ENCODE measurements at places on chromosomes 12 and 14.

DNA sequence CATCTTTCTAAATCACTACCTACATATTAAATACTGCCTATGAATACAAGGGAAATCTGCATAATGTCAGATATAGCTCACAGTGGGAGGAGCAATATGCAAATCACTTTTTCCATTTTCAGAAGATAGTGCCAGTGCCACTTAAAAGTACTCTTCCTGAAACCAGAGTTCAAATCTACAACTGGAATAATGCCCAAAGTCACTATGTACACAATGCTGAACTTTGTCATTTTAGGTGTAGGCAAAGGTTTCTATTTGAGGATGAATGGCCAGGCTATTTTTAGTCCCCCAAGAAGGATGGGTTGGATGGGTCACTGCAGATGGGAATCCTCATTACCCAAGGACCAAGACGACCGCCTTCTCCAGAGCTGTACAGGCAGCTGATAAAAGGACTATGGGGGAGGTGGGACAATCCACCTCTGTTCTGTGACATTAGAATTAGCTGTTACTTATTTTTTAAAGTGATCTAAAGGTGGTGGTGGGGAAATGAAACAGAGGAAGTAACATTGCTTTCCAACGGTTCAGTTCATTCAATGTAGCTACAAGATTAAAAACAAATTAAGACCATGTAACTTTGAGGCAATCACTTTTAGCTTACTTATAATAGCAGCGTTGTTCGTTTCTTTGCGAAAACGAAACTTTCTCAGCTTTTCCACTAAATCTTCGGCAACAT lies 5.6 kb downstream of the GMFB start:
- DNase-seq = peak; percentile 15

DNA sequence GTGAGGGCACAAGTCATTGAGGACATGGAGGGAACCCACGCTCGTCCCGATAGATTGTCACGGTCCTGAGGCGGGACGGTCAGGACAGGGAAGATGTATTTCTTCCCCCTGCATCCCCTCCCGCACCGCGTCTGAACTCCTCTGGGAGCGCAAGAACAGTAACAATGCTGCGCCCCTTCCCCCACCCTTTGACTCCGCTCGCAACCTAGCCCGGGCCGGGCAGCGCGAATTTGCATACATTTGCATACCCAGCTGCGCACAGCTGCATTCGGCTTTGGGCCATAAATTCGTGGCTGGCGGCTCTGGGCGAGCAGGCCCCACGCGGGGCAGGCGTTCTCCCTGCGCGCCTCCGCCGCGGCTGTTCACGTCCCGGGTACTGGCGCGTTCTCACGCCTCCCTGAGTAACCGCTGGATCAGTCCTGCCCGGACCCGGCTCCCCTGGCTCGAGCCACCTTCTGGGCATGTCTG lies 29.0 kb upstream of the SMUG1 start:
- peak; percentile 83 for DNase-seq

GRCh38 chr12:12790956-12791355 lies 5.5 kb downstream of the APOLD1 start:
- no peak for DNase-seq

- DNase-seq = peak; percentile 92
Measured at GRCh38 chr14:73851567-73852382, at the start of gene PTGR2. TSS of gene PTGR2 (plus strand) at chr14:73851831. CDS start at chr14:73858863, 7,032 bp downstream.

DNA sequence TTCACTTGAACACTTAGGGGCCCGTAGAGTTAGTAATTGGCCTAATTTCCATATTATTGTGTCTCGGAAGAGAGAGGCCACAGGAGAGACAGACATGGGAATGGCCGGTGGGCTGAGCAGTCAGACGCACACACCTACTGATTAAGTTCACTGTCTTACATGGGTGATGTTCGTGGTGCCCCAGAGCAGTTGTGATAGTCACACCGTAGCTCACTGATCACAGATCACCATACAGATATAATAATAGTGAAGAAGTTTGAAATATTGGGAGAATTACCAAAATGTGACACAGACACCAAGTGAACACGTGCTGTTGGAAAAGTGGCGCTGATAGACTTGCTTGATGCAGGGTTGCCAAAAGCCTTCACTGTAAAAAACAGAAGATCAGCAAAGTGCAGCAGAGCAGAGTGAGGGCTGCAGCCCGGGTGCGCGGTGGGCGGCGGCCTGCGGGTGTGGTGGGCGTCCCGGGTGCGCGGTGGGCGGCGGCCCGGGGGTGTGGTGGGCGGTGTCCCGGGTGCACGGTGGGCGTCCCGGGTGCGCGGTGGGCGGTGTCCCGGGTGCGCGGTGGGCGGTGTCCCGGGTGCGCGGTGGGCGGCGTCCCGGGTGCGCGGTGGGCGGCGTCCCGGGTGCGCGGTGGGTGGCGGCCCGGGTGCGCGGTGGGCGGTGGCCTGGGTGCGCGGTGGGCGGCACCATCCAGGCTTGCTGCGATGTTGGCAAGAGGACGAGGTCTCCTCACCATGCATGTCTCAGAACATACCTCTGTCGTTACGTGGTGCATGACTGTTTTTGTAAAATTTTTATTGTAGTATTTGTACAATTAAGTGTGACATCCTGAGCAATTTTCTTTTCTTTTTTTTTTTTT lies 34.3 kb upstream of the TEX22 start:
- no peak for DNase-seq

Measured in GM06990 (cell line).